ENCODE measurements at places on chromosomes 2 and 18.

DNA sequence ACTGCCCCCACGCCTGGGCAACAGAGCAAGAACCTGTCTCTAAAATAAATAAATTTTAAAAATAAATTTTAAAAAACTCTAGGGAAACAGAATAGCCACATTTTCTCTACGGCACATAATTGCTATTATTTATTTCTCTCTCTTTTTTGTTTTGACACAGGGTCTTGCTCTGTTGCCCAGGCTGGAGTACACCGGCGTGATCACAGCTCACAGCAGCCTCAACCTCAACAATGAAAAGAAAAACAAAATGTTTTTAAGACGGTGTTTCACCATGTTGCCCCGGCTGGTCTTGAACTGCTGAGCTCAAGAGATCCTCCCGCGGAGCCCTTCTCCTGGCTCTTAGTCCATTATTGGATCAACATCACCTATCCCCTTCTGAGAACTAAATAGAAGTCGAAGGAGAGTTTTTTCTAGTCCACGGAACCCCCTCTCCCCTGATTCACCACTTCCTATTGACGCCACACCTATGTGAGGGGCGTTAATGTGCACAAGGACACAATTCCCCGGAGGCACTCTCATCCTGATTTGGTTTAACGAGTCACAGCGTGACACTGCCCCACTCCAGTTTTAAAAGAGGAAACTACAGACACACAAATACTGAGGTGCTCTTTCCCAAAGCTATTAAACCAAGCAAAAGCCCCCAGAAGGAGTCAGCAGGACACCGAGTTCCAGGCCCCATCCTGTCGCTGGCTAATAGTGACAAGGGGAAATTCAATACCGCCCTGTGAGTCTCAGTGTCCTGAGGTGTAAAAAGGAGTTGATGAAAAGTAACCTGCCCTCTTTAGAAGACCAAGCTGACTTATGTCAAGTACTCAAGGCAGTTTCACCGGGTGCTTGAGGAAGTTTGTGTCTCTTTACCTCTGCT, 1.1 kb downstream of the NPC1 start:
- no peak for DNase-seq

- no peak for DNase-seq
Measured at GRCh38 chr2:172624996-172625395, 69.1 kb downstream of the PDK1 start.

GRCh38 chr18:57422313-57422872, 12.8 kb upstream of the ONECUT2 start:
- DNase-seq = no peak

DNA sequence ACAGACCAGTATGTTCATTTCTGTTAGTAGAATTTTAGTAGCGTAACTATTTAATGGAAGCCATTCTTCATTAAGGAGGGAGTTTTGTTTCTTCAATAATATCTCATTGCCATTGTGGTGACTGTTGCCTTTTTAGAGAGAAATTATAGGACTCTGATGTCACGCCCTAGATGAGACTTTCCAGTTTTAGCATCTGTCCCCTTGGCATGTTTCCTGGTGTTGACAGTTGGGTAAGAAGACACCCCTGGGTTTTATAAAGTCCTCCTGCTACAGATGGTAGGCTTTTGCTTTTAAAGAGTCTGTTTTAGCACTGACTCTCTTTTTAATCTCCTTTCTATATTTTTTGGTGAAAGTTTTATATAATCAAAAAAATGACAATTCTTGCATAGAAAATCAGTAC, 41.9 kb downstream of the KCNJ3 start:
- DNase-seq = no peak

- no peak for DNase-seq
Measured at GRCh38 chr2:178870703-178871102, 63.5 kb upstream of the TTN start.

- DNase-seq = no peak
Measured at GRCh38 chr2:50597206-50597605, 434.7 kb downstream of the NRXN1 start.

GRCh38 chr2:96843538-96844268, at the start of gene ANKRD23:
TSS of gene ANKRD23 (minus strand) at chr2:96844021. CDS start at chr2:96843992, 29 bp downstream.
- DNase-seq = no peak

DNA sequence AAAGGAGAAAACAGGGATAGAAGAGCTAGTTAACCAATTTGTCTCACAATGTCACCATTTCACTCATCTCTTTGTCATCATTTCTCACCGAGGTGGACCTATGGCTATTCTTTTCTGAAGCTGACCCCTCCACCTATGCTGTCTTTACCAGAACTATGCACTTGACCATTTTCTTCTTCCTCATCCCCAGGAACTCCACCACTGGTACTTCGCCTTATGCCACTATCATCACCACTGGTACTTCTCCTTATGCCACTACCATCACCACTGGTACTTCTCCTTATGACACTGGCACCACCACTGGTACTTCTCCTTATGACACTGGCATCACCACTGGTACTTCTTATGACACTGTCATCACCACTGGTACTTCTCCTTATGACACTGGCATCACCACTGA, 745.8 kb upstream of the CHAC2 start:
- DNase-seq = no peak

GRCh38 chr2:224650815-224651439, 65.2 kb downstream of the CCDC195 start:
- no peak for DNase-seq

GRCh38 chr2:46837704-46838103, 77.9 kb downstream of the MCFD2 start:
- DNase-seq = no peak

DNA sequence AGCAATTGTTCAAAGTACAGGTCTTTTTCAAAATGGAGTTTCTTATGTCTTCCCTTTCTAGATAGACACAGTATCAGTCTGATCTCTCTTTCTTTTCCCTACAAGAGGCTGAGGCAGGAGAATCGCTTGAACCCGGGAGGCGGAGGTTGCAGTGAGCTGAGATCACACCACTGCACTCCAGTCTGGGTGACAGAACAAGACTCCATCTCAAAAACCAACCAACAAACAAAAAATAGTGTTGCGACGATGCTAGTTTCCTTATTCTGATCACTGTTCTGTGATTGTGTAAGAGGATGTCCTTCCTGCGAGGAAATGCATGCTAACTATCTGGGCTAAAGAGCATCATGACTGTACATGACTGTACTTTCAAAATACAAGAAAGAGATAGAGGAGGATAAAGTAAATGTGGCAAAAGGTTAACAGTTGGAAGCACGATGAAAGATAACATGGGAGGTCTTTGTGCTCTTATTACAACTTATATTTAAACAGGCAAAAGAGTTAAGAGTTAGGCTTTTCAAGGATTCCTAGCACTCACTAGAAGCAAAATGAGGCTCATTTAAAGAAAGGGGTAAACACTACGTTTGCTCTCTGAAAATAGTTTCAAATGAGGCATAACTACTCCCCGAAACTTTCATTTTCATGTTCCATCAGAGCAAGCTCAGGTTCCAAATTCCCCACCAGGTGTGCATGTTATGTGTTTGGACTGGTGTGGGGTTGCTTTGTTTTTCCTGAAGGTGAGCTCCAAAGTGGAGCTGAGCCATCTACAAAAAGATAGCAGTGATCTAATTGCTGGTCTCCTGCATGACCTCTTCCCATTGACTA, 23.8 kb downstream of the SOWAHC start:
- DNase-seq = no peak

DNA sequence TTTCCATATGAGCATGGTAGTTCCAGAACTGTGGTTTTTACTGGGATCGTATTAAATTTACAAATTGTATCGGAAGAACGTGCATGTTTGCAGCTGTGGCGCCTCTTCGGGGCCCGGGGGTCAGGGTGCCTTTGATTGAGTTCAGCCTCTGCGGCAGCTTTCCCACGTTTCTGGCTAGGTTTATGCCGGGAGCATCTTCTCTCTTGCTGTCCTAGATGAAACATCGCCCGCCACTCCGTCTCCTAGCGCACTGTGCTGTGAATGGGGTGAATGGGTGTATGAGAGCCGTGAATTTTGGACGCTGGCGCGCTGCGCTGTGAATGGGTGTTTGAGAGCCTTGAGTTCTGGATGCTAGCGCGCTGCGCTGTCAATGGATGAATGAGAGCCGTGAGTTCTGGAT, 12.3 kb downstream of the PDCD1 start:
- no peak for DNase-seq

DNA sequence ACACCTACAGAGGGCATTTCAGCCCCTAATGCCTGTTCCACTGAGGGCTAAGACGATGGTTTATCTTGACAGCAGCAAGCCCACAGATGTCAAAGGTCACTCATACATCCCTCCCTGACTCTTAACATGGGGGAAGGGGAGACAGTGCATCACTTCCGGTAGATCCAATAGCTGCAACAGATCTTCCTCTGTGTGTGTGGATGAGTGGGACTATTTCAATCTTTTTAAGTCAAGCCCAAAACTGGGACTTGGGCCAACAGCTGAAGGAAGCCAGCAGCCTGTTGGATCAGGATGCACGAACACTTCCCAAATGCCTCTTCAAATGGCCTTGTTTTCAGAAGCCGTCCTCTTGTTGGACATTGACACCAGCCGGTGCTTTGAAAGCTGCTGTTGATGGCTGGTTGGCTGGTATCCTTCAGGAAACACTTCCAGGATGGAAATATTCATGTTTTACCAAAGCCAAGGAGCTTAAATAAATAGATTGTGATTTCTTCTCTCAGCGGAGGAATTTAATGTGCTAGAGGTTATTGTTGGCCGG, 59.2 kb downstream of the IL1R2 start:
- no peak for DNase-seq

- no peak for DNase-seq
Measured at GRCh38 chr2:45651415-45652089, at the start of gene PRKCE. TSS of gene PRKCE (plus strand) at chr2:45651675.

DNA sequence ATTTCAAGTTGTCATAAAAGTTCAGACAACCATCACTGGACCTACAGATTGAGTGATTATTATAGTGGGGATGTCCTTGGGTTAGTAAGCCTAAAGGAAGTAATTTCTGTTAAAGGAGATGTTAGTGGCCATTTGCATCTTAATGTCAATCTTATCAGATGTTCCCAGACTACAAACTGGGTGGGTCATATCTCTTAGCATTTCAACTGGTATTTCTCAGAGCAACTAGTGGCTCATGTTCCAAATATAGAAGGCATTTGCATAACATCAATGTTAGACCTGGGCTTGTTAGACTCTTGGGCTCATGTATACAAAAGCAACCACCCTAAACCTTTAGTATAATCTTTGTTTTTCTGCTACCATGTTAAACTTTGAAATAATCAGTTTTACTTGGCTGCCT, 17.9 kb downstream of the PLEKHA3 start:
- DNase-seq = no peak
